Activated gamma-delta T cell treated with Interleukin-2 at 50 U/mL for 16 hours (primary cell): ENCODE measurements at places on chromosomes 5 and 9.

- no peak for DNase-seq
Observed at GRCh38 chr5:112186401-112186990, 232.6 kb downstream of the EPB41L4A start.

- DNase-seq = no peak
Observed at GRCh38 chr9:15182730-15183129, 124.3 kb downstream of the TTC39B start.

- no peak for DNase-seq
Observed at GRCh38 chr9:7067169-7067568, 309.4 kb downstream of the KDM4C start.

DNA sequence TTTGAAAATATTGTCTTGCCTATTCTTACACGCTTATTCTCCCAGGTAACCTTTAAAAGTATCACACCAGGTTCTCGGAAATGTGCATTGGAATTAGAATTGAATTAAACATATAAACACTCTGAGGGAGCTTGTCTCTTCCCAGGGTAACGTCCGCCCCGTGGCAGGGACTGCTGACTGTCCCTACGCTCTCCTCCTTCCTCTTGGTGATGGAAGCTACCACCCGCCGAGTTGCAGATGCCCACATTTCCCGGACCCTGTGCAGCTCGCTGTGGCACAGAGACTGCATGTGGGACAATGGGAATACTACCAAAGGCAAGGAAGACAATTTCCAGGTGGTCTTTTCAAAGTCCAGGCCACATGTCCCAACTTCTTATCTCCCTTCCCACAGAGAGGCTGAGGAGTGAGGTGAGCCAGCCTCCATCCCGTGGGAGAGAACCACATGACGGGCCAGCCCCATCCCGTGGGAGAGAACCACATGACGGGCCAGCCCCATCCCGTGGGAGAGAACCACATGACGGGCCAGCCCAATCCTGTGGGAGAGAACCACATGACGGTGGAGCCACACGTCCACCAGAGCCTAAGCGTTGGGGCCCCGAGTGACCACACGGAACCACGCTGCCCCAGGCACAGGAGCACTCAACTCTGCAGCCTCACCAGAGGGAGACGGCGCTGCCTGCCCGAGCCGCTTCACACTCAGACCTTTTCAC lies 249.4 kb upstream of the IRX1 start:
- DNase-seq = no peak

- no peak for DNase-seq
Observed at GRCh38 chr9:74697535-74697934, 190.2 kb downstream of the TRPM6 start.

GRCh38 chr5:139091439-139092156 lies 106.6 kb downstream of the SIL1 start:
- DNase-seq = no peak

DNA sequence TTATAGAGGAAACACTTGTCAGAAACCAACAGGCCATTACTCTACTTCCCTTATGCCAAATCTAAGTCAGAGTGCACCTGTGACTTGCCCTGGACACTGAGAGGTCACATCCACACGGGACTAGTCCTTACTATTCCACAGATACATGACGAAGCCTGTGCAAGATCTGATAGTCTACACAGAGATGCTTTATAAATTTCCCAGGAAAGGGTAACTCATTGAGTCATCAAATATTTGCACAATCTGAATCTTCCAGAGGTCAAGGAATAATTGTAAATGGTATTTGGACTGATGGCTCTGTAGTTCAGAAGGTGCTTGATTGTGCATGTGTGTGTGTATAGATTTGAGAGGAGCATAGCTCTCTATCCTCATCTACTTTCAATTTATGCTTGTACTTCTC lies 55.2 kb upstream of the JAK2 start:
- no peak for DNase-seq

DNA sequence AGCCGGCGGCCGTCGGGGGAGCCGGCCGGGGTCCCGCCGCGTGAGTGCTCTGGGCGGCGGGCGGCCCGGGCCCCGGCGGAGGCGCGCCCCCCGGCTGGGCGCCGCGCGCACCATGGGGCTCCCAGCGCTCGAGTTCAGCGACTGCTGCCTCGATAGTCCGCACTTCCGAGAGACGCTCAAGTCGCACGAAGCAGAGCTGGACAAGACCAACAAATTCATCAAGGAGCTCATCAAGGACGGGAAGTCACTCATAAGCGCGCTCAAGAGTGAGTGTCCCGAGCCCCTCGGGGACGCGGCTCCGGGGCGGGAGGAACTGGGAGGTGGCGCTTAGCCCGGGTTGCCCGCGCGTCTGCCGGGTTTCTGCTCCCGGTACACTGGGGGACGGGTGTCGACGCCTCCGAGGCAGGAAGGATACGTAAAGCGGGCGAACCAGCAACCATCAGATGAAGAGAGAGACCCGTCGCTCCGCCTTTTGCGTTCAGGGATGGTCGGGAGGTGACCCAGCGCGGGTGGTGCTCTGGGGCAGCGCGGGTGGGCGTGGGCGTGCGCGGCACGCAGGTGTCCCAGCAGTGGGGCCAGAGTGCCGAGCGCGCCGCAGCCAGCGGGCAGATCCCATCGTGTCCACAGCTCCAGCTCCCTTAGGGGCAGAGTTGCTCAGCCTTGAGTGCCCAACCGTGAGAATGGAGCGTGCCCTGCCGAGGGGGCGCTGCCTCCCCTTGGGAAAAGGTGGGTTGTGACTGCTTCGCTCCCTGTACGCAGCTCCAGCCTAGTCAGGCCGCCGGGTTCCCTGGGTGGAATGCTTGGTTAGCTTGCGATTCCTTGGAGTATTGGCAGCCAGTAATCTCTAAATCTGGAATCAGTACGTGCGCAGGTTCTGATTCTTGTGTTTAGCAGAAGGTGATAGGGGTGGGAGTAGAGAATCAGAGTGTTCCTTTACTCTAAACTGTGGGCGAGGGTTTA lies 753 bp downstream of the ARHGAP26 start:
- DNase-seq = peak; percentile 54

GRCh38 chr5:15483351-15484097 lies 16.5 kb upstream of the FBXL7 start:
- no peak for DNase-seq

DNA sequence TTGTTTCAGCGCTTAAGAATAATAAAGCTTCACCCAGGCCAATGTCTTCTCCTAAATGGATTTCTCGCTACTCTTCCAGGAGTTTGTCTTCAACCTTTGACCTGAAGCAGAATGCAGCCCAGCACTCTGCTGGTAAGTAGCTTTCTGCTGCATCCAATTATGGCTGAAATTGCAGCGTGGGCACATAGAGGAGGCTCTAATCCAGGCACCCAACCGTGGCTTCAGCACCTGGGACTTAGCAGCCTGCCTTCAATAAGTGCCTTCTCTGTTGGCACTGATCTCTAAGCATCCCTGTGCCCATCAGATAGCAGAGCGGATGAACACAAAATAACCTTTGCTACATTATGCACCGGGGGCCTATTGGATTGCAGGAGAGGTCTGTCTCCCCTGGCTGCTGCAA lies 105.2 kb downstream of the TRIM32 start:
- no peak for DNase-seq

DNA sequence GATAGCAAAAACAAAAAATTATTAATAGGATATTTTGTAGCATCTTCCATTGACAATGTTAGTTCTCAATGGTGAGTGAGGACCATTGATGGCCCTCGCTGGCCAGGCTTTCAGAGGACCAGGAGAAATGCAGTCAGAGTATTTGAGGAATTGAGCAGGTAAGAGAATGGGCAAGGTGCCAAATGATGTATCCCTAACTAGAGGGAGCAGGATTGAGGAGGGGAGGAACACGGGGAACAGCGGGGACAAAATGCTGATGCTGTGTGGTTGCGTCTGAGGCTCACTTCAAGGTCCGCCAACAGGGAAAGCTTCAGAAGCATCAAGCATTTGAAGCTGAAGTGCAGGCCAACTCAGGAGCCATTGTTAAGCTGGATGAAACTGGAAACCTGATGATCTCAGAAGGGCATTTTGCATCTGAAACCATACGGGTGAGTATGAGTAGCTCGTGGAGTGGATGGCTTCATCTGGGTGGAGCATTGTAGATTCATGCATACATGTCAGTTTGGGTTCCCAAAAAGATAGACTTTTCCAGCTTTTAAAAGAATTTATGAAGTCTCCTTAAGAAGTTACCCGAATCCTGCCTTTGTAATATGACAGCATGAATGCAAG lies 16.2 kb downstream of the SPTAN1 start:
- DNase-seq = no peak

DNA sequence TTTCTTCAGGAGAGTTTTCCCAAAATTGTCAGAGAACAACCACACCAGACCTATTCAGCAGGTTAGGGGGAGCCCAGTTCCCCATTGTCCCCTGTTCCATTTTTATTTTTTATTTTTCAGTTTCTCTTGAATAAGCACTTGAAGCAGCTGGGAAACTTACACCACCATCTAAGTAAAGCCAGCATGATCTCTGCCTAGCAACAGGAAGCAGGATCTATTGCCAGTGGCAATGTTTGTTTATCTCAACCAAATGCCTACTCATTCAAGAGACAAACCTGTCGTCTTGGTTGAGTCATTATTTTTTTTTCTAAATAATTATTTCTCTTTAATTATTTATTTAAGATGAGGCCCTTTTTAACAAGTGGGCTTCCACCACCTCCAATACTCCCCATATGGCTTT lies 379.3 kb downstream of the PLK2 start:
- DNase-seq = no peak

DNA sequence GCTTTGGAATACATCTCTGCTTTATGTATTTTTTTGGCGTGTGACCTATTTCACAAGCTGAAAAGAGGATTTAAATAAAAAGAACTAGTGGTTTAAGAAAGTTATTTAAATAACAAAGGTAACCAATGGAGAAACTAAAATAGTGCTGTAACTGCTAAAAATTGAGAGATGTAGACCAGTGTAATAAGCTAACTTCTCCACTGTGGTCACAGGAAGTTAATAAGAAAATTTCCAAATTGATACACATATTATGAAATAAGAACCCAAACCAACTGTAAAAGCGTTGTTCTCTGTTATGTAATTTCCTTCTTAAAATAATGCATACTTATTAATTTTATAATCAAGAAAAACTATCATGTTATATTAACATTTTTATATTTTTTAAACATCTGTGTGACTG lies 29.1 kb upstream of the ZFAND5 start:
- DNase-seq = no peak

GRCh38 chr9:35800530-35800929 lies 9.1 kb downstream of the NPR2 start:
- DNase-seq = no peak

- DNase-seq = no peak
Observed at GRCh38 chr5:30592833-30593232, 600.7 kb upstream of the CDH6 start.

GRCh38 chr5:85591311-85591710 lies 1026.4 kb upstream of the COX7C start:
- DNase-seq = no peak

DNA sequence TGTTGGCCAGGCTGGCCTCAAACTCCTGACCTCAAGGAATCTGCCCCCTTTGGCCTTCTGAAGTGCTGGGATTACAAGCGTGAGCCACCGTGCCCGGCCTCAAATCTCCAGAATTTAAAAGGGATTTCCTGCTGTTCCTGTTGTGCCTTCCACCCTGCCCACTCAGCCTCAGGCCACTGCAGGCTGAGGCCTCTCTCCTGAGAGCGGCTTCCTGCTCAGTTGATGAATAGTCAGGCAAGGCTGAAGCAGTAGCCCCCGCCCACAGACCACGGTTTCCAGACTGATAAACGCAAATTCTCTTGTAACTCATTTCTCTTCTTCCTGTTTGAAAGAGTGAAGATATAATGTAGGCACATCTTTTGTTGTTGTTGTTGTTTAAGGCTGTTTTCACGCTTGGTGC lies 127.0 kb upstream of the PLCXD3 start:
- DNase-seq = no peak

GRCh38 chr5:135211083-135211790 lies 177.2 kb upstream of the PITX1 start:
- no peak for DNase-seq

GRCh38 chr5:32713361-32713769 lies 2.2 kb downstream of the NPR3 start:
- no peak for DNase-seq

DNA sequence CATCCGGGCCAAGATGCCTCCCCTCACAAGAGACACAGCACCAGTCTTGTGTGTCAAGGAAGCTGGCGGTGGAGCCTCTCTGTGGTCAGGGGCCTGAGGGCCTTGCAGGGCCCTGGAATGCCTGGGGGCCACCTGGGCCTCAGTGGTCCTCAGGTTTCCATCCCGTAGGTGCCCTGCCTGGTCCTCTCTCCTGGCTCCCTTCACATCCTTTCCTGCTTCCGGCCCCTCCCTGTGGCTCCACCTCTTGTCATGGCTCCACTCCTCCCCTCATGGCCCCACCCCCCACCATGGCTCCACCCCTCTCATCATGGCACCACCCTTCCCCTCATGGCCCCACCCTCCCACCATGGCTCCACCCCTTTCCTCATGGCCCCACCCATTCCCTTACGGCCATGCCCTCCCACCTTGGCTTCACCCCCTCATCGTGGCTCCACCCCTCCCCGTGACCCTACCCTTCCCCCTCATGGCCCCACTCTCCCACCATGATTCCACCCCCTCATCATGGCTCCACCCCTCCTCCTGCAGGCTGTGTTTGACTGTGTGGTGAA lies 175.8 kb downstream of the CACNA1B start:
- no peak for DNase-seq

DNA sequence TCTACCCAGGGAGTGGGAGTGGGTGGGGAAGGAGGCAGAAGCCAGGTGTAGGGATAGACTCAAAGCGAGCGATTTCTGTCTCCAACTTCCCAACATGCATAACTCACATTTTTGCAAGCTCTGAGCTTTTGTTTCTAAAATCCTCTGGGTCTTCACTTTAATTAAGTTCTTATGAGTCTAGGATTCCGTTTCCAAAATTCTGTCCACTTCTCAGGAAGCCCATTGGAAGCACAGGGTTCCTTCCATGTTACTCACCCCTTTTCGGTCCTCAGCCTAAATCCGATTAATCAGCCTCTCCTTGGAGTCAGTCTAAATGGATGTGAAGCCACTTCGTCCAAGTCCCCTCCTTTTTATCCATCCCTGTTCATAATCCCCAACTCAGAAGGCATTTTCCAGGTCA lies 1.4 kb downstream of the GPX3 start:
- no peak for DNase-seq

DNA sequence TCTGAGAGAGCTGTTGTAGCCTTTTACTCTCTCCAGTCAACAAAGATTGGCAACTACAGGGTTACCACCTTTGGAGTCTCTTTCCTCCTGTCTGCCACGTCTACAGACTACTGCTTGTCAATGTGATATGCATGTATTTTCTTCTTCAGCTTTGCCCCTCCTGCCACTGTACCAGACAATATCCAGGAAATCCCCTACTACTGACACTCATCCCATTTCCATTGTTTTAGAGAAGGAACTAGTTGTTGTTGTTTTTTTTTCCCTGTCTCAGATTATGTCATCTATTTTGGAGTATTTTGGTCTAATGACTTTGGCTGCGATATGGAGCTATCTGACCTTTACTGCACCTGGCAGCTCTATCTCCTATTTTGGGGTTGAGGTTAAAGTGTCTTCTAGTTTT lies 50.1 kb upstream of the MACIR start:
- no peak for DNase-seq

DNA sequence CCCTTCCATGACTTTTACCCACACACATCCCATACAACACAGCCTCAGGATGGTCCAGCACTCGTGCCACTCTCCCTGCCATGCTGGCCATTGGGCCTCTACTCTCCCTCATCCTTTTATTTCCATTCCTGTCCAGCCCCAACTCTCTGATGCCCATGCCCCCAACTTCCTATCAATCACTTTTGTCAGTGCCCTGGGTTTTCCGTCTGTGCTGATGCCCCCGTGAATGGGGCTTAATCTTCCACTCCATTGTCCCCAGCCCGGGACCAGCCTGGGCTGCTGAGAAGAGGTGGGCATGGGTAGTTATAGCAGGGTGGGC lies 12.6 kb upstream of the ACSL6 start:
- no peak for DNase-seq
